ENCODE measurements at places on chromosomes 12 and 14.
A peak's percentile ranks its signal among the peaks of the same experiment; 100 is the strongest.

GRCh38 chr12:25123126-25123525, 71.8 kb downstream of the DNAI7 start:
- DNase-seq: no peak

DNA sequence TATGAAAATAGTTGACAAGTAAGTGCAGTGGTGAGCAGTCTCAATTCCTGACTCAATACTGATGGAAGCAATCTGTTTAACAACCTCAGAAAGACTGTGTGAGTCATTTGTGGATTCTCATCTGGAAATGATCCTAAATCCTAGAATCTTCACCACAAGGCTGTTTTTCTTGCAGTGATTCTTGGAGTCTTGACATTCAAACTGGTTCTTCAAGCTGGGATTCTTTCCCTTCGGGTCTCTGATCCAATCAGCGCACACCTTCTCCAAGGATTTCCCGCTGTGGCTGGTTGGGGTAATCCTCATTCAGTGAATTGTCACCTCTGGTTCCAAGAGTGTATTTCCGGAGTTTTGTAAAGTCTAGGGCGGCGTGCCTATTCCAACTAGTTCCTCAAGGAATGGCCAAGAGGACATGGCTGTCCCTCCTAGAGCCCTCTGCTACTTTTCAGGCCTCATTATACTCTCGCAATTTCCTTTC, 37.7 kb upstream of the FOXJ2 start:
- DNase-seq: peak; percentile 91

- no peak for DNase-seq
These were observed 542.4 kb downstream of the DIO2 start for GRCh38 chr14:79668951-79669350.

GRCh38 chr12:84502907-84503787, 409.5 kb downstream of the SLC6A15 start:
- peak; percentile 28 for DNase-seq

DNA sequence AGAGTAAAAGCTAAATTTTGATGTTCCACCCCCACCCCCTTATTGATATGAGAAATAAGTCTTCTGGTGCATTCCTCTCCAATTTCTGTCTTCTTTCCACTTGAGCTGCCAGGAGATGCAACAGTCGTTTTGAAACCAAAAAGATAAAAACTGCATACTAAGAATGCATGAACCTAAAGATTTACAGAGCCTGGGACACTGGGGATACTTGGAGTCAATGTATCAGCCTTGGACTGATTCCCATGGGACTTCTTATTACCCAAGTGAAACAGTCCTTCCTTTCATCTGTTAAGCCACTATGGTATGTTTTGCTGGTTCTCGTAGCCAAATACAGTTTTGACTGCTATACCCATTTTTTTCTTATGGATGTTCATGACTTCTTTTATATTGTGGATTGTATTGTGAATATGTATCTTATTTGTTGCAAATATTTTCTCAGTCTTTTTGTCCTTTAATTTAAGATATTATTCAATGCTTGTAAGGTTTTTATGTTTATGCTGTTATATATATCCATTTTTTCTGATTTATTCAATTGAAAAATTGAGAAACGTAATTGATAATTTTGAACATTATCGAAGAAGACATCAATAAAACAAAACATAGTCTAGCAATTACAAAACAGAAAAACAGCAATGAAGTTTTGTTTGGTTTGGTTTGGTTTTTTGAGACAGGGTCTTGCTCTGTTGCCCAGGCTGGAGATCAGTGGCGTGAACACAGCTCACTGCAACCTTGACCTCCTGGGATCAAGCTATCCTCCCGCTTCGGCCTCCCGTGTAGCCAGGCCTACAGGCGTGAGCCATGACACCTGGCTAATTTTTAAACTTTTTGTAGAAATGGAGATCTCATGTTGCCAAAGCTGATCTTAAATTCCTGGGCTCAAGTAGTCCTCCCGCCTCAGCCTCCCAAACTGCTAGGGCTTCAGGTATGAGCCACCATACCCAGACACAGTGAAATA, 85.4 kb upstream of the ETV6 start:
- DNase-seq: no peak

Data from RPMI7951 (cell line).